T-helper 22 cell (primary cell): ENCODE measurements at places on chromosomes 16 and 17.

GRCh38 chr17:20979792-20980083 lies 63.1 kb downstream of the USP22 start:
- DNase-seq = no peak

- peak; percentile 47 for DNase-seq
Measured at GRCh38 chr17:50297407-50297865, 23.2 kb downstream of the TMEM92 start.

DNA sequence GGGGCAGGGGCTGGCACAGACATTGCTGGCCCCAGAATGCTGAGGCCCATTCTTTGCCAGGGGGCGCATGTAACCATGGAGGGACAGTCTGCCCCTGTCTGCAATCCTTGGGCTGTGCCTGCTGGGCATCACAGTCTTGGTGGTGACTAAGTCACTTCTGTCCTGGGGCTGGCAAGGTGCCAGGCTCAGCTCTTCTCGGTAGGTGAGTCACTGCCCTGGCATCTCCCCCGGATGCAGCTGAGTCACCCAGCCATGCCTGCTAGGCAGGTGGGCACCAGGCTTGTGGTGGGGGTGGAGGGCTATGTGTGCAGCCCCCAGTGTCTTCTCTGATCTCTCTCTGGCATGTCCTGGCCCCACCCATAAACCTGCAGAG lies 5.6 kb downstream of the RARA start:
- DNase-seq = peak; percentile 92

DNA sequence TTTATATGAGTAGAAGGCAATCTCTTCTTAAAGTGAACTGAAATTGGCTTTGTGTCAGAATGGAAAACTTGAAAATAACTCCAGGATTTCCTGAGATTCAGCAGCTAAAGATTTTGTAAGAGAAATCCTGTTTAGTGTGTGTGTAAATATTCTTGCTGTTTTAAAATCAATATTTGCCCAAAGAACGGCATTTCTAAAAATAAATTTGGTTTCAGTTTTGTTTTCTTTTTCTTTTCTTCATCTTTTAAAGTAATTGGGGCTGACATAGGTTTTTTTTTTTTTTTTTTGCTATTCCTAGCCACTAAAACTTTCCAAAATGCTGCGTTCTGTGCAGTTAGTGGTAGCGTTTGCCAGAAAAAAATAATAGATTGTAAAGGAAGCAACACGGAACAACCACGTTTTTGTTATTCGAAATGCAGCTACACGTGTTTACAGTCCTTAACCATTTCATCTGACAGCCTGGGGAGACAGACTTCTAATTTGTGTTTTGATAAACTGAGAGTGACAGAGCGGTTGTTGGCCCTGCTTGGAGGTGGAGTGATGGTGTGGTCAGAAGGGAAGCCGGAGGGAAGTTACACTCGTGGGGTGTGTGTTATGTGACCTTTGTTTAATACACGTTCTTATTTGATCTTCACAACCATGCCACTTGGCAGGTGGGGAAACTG lies 21.6 kb upstream of the SMPD3 start:
- DNase-seq = no peak

DNA sequence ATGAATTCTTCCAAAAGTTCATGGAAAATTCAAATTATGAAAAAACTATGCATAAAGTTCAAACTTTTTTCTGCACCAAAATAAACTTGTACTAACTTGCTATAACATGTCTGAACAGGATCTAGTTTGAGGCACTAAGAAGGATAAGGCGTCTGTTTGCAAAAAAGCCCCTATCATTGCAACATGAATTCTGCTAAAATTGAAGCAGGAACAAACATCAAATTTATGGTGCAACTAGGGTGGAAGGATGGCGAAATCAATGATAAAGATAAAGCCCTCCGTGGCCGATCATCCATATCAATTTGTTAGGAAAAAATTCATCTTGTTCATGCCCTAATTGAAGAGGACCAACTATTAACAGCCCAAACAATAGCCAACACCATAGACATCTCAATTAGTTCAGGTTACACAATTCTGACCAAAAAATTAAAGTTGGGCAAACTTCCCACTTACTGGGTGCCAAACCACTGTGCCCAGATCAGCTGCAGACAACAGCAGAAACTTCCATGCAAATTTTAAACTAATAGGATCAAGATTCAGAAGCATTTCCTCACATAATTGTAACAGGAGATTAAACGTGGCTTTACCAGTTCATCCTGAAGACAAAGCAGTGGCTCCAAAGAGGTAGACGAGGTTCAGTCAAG lies 12.9 kb downstream of the IL21R start:
- DNase-seq = no peak

DNA sequence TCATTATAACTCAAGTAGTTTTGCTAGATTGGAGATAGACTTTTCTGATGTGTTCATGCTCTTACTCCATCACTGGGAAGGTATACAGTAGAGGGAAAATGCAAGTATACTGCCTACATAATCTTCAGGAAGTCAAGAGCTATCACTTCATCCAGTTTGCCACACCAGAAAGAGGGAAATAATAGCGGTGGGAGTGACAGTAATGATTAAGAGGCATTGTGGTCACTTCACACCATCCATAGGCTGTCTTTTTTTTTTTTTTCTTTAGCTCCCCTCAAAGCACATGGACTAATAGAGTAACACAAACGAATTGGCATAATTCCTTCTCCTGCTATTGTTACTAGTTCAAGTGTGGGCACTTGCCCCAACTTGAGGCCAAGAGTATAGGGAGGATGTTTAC lies 28.4 kb upstream of the HLF start:
- DNase-seq = no peak
